ENCODE measurements at places on chromosomes 5 and 9. TPM values are rescaled to one million over a fixed set of nuclear protein-coding genes. Genes with fewer than 3 reads are reported as not detected.

Gene LAMC3
- total RNA-seq = 0.12 TPM

Gene NUTM2G
- not detected for total RNA-seq

Gene CARTPT
- not detected for total RNA-seq

Gene ITGA2
- total RNA-seq = 113 TPM

Gene TOR2A
- 2.3 TPM for total RNA-seq

Gene SARDH
- 7.4 TPM for total RNA-seq

Gene COL27A1
- total RNA-seq = 2.8 TPM

Gene TMC1
- 0.93 TPM for total RNA-seq

Gene TLE4
- total RNA-seq = 7.4 TPM

Gene TAF1L
- under 0.01 TPM for total RNA-seq

Gene KCNV2
- total RNA-seq = not detected

Gene COL15A1
- total RNA-seq = 2.7 TPM

Gene TRIM14
- 1.8 TPM for total RNA-seq

Gene HNRNPK
- total RNA-seq = 542 TPM

Gene DMRTA1
- total RNA-seq = 0.06 TPM

Gene PNPLA7
- 1.3 TPM for total RNA-seq

Gene C5orf63
- 2.0 TPM for total RNA-seq

Gene TAF11L10
- total RNA-seq = not detected

Gene PCDHGA7
- total RNA-seq = 4.8 TPM

Gene ADRA1B
- total RNA-seq = 0.25 TPM

Gene SMIM23
- not detected for total RNA-seq

Gene KIF27
- total RNA-seq = 3.4 TPM

Gene BARHL1
- total RNA-seq = not detected

Gene FOXD4L5
- 0.06 TPM for total RNA-seq

Gene DNAI1
- not detected for total RNA-seq

Gene SLIT3
- total RNA-seq = 42.5 TPM

Gene C9
- 0.25 TPM for total RNA-seq

Gene OGN
- total RNA-seq = 2.0 TPM

Gene XRCC4
- total RNA-seq = 83.2 TPM

All from aortic smooth muscle cell (primary cell).